CD4-positive, alpha-beta T cell treated with Interleukin-2 at 100 ng/mL for 4 hours (primary cell): ENCODE measurements at places on chromosomes 13 and 19.

GRCh38 chr13:38685974-38686576 is 802 bp upstream of the FREM2 start:
- DNase-seq: no peak

GRCh38 chr13:113837560-113838355 is 26.1 kb downstream of the GAS6 start:
- no peak for DNase-seq

DNA sequence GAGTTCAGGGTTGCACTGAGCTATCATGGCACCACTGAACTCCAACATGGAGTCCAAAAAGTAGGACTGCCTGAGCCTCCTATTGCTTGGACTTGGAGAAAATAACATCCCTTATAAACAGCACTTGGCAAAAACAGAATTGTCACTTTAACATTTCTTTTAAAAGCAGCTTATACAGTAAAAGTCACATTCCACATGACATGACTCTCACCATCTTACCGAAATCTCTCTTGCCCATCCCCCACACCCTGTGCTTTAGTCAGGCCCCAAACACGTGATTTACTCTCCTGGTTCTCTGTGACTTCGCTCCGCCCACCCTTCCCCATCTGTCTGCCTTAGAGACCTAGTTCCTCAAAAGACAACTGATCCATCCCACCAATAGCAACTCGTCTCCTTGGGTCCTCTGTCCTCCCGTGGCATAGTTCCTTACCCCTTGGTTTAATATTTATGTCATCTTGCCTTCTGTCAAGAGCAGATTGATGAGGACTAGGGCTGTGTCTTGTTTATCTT is 4.6 kb downstream of the SAFB start:
- peak; percentile 24 for DNase-seq

GRCh38 chr19:5424192-5424973 is 30.8 kb upstream of the ZNRF4 start:
- DNase-seq: no peak

- peak; percentile 42 for DNase-seq
These were observed 518 bp downstream of the NUDT19 start for GRCh38 chr19:32691952-32692726.

DNA sequence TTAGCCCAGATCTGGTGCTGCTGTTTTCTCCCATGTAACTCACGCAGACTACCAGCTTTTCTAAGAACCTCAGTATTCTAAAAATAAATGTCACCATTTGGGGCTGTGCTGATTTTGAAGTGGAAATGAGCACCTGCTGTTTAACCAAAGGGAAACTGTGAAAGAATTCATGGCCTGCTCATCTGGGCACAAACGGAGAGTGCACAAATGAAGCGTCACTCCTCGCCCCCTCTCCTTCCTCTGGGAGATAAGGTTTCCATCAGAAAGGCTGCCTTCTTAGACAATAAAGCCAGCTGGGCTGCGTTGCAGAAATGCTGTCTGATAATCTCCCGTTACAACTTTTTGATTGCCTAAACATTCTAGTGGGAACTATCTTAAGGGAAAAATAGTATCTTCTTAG is 73.7 kb upstream of the SLC15A1 start:
- DNase-seq: no peak

- no peak for DNase-seq
These were observed 40.1 kb downstream of the ZC3H13 start for GRCh38 chr13:46012404-46012803.

DNA sequence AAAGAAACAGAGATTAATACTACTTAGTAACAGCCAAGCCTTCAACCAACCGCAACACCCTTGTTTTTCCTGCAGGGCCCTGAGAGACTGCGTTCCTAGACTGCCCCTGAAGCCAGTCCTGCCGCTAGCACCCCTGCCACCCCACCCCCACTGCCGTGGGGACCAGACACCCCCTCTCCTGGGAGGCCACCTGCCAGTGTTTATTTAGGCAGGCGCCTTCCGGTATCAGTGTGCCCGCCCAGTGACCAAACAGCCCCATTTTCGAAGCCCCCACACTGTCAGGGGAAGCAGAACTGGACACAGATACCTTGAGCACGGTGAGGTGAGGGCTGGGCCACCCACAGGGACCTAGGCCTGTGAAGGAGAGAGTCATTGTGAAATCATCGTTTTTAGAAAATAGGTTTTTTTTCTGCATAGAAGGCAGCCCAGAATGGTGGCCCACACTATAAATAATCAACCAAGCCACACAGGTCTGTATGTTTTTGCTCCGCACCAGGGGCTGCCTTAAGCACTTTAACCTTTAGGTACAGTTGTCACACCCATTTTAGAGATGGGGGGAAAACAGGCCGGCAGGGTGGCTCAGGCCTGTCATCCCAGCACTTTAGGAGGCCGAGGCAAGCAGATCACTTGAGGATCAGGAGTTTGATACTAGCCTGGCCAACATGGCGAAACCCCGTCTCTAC is 3.5 kb upstream of the TLE5 start:
- no peak for DNase-seq

DNA sequence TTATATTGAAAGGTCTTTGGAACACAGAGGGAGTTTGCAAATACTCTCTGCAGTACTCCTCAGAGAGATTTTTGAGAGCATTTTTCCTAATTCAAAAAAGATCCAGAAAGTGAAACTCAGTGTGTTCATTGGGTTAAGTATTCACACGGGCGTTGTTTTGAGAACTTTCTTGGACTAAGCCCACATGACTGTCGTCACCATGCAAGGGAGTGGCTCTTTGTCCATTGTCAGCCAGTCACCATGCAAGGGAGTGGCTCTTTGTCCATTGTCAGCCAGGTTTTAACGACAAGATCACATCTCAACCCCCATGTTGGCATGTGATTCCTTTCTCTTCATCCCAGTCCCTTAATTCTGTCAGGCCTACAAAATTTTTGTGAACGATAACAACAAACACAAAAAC is 81.2 kb upstream of the STK24 start:
- no peak for DNase-seq

- DNase-seq: no peak
These were observed 26.1 kb downstream of the MBNL2 start for GRCh38 chr13:97248243-97248642.
